H1 (cell line): ENCODE measurements at places on chromosomes 5 and 9. TPM values are rescaled to one million over a fixed set of nuclear protein-coding genes. Genes with fewer than 3 reads are reported as not detected.

The SCGB3A1 gene
- polyA plus RNA-seq: 0.20 TPM in 1 of 2 replicates, not detected in the other

The TICAM2 gene
- 0.02 TPM in 1 of 2 replicates, not detected in the other for polyA plus RNA-seq

The SEMA6A gene
- 78.3 and 122 TPM in 2 replicates for polyA plus RNA-seq

The PHF24 gene
- polyA plus RNA-seq: 0.13 and 0.29 TPM in 2 replicates

The FGFR4 gene
- polyA plus RNA-seq: 61.4 and 90.7 TPM in 2 replicates

The MSMP gene
- 0.53 and 1.3 TPM in 2 replicates for polyA plus RNA-seq

The DIAPH1 gene
- 61.2 and 70.9 TPM in 2 replicates for polyA plus RNA-seq

The NEURL1B gene
- 3.3 and 5.4 TPM in 2 replicates for polyA plus RNA-seq

The CAPSL gene
- polyA plus RNA-seq: not detected in 2 replicates

The FAM163B gene
- 1.0 and 2.6 TPM in 2 replicates for polyA plus RNA-seq
